Activated T-cell treated with anti-CD3 and anti-CD28 coated beads, Interleukin-2, amount 50 U/mL, for 24 hours (primary cell): ENCODE measurements at places on chromosomes 2 and 18.

DNA sequence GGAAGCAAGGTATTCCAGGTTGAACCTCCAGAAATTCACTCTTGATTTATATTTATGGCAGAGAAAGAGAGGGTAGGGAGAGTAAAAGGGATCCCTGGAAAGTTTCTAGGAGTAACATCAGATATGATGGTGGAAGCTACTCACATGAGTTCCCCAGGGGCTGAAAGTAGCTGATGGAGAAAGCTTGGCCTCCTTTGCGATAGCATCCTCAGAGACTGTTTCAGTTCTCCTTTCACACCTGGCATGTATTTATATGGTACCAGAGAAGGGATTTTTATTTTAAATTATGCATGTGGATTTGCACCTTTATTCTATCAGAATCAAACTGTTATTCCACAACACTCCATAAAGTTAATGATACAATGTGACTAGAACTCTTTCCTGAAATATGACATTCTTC lies 126.3 kb upstream of the OSR1 start:
- no peak overlapping the region for H3K27ac ChIP-seq
- H3K4me1 ChIP-seq = peaks cover 7% of the 10 kb centered on the region
- no peak overlapping the region for H3K4me3 ChIP-seq

GRCh38 chr2:200477667-200478131 lies 32.2 kb downstream of the KCTD18 start:
- H3K27me3 ChIP-seq = no peaks in the 10 kb centered on the region
- no peak for DNase-seq
- no peak overlapping the region for H3K27ac ChIP-seq
- H3K36me3 ChIP-seq = peaks cover 7% of the 10 kb centered on the region
- no peak overlapping the region for H3K4me3 ChIP-seq

GRCh38 chr2:205685314-205686055 lies 3.2 kb downstream of the NRP2 start:
- peaks cover 81% of the 10 kb centered on the region for H3K27me3 ChIP-seq
- H3K4me3 ChIP-seq = peak overlapping the region; percentile 72
- no peaks in the 10 kb centered on the region for H3K36me3 ChIP-seq
- H3K4me1 ChIP-seq = peaks cover 36% of the 10 kb centered on the region
- DNase-seq = no peak
- no peak overlapping the region for H3K27ac ChIP-seq

- DNase-seq = no peak
- peaks cover 6% of the 10 kb centered on the region for H3K4me1 ChIP-seq
- no peak overlapping the region for H3K4me3 ChIP-seq
- no peak overlapping the region for H3K27ac ChIP-seq
- no peaks in the 10 kb centered on the region for H3K36me3 ChIP-seq
Observed at GRCh38 chr2:117801826-117802225, 12.7 kb upstream of the DDX18 start.

DNA sequence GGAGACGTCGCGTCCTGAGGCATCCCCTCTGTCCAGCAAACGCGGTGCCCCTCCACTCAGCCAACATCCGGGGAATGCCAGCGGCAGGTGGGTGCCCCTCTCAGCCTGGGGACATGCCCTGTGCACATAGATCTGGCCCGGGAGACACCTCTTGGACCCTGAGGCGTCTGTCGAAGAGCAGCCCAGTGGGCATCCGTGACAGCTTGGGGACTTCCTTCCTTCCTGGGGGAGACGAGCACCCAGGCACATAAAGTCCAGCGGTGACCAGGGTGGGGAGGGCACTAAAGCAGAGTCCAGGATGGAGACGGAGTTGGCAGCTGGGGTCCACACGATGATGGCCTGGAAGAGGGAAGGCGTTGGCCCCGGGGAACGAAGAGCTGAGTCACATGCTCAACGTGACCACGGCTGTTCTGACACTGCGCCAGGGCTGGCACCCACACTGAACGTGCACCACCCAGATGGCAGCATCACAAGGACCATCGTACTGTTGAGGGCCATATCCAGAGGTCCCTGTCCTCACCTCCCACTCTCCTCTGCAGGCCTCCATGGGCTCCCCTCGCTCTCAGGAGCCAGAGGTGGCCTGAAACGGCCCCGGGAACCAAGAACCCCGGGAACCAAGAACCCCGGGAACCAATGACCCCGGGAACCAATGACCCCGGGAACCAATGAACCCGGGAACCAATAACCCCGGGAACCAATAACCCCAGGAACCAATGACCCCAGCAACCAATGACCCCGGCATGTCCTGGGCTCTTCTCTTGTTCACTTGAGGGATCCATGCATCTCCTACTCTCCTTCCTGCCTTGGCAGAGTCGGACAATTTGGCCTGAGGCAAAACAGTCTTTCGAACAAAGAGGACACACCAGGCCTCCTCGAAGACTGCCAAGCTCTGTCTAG lies 22.6 kb downstream of the HDAC4 start:
- H3K27me3 ChIP-seq = no peaks in the 10 kb centered on the region
- peaks cover 41% of the 10 kb centered on the region for H3K4me1 ChIP-seq
- no peak overlapping the region for H3K4me3 ChIP-seq
- H3K27ac ChIP-seq = no peak overlapping the region
- DNase-seq = peak; percentile 26

- peaks cover 61% of the 10 kb centered on the region for H3K4me1 ChIP-seq
- peak overlapping the region; percentile 93 for H3K27ac ChIP-seq
- peaks cover 42% of the 10 kb centered on the region for H3K36me3 ChIP-seq
- H3K27me3 ChIP-seq = no peaks in the 10 kb centered on the region
- DNase-seq = peak; percentile 68
Observed at GRCh38 chr2:113240915-113241911, 37.5 kb downstream of the PAX8 start.

- no peak overlapping the region for H3K27ac ChIP-seq
- no peaks in the 10 kb centered on the region for H3K36me3 ChIP-seq
- no peaks in the 10 kb centered on the region for H3K4me1 ChIP-seq
- H3K4me3 ChIP-seq = no peak overlapping the region
- no peak for DNase-seq
Observed at GRCh38 chr2:105553538-105554196, 154.8 kb upstream of the FHL2 start.

DNA sequence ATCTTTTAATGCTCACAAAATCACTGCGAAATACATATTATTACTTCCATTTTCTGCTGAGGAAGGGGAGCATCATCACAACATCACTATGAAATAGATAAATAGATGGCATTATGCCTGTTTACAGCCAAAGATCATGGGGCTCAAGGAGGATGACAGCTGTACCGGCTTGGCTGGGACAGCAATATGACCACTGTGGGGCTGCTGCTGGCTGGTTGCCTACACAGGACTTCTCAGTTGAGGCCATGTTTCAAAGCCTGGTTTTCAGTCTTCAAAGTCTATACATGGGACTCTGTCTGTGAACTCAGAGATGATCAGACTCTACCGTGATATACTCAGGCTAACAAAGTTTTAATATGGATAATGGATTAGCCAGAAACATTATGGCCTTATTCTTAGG lies 58.7 kb downstream of the SPATS2L start:
- no peaks in the 10 kb centered on the region for H3K36me3 ChIP-seq
- no peak for DNase-seq
- no peak overlapping the region for H3K4me3 ChIP-seq
- H3K4me1 ChIP-seq = no peaks in the 10 kb centered on the region
- H3K27ac ChIP-seq = no peak overlapping the region

DNA sequence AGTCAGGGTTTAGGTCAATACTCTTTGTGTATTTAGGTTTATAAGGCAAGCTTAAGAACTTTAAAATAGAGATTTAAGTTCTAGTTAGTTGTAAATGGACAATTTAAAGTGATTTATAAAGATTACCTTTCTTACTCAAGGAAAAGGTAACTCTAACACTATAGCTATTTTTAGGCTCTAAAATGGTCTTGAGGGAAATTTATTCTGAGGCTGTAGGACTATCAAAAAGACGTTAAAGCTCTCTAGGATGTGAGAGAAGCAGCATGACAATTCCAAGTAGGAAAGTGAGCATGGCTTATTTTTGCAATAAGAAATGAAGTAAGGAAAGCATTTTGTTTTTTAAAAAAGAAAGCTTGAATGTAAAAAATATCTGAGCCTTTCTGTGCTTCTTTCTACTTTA lies 78.1 kb downstream of the ZDBF2 start:
- no peak overlapping the region for H3K27ac ChIP-seq
- H3K27me3 ChIP-seq = peaks cover 3% of the 10 kb centered on the region
- H3K4me3 ChIP-seq = no peak overlapping the region
- H3K36me3 ChIP-seq = no peaks in the 10 kb centered on the region
- no peak for DNase-seq

DNA sequence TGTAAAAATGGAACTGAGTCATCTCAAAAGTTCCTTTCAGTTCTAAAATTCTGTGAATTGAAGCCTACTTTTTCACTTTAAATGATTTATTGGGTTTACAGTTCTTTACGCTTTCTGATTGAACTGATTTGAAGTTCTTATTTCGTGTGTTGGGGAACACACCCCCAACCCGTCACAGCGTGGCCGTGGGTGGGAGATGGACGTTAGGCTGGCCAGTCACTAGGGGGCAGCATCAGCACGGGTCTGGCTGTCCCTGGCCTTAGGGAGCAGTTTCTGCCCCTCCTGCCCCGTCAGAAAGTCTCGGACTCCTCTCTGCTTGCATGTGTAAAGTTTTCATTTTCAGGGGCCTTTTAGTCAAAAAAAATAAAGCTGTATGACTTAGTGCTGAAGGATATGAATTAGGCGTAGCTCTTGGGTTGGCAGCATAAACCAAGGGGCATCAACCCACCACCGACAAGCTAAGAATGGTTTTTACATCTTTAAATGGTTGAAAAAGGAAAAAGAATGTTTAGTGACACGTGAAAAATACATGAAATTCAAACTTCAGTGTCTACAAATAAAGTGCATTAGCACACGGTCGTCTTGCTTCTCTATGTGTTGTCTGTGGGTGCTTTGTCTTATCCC lies 63.4 kb downstream of the ZCCHC2 start:
- peak overlapping the region; percentile 18 for H3K4me3 ChIP-seq
- peaks cover 37% of the 10 kb centered on the region for H3K36me3 ChIP-seq
- peak overlapping the region; percentile 92 for H3K27ac ChIP-seq
- DNase-seq = peak; percentile 87
- H3K27me3 ChIP-seq = no peaks in the 10 kb centered on the region
